Gastroesophageal sphincter (tissue), 4 donors: ENCODE measurements at places on chromosomes 6 and 20.

- ATAC-seq, result no peak
Measured at GRCh38 chr6:136323431-136324112, 33.9 kb upstream of the BCLAF1 start.

DNA sequence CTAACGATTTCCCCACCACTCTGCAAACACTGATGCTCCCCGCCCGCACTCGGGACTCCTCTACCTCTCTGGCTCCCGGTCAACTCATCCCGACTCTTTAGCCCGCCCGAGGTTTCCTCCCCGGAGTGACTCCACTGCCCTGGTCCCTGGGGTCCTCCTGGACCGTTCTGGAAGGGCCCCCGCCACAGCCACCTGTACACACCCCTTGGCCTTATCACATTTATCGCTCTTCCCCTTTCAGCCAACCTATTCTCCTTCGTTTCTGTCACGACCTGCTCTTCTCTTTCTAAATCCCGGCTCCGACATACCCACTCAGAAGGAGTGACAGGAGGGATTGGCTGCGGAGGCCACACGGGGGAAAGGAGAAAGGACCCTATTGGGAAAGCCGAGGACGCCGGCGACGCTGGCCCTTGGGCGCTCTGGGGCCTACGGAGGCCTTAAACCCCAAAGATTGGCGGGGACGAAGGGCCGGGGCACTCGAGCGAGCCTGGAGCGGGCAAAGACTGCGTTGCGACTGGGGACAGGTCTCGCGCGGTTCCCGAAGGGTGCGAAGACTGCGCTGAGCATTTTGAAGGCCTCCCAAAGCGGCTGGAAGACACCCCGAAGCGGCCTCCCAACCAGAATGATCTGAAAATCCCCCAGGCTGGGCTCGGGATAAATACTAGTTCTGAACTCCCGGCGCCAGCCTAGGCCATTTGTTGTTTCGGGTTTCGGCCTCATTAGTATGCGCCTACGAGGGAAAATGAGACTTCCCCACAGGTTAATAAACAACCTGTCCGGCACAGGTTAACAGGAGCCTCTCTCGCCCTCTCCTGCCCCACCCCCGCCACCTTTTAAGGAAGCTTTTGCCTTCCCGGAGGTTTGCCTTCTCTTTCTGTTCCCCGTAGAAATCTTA is 9.2 kb downstream of the SIM1 start:
- no peak for ATAC-seq

GRCh38 chr6:47303342-47303741 is 6.4 kb downstream of the TNFRSF21 start:
- no peak for ATAC-seq

- ATAC-seq, result no peak
Measured at GRCh38 chr6:38570750-38571149, 69.0 kb downstream of the BTBD9 start.

DNA sequence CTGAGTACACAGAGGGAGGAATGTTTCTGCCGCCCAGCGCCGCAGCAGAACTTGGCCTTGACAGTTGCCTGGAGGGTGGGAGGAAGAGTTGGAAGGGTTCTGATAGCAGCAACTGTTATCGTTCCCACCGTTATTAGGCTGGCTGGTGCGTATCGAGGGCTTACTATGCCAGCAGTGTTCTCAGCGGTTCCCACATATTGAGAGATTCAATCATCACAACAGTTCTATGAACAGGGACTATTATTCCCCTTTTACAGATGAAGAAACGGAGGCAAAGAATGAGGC is 380.1 kb upstream of the SULF2 start:
- no peak for ATAC-seq

DNA sequence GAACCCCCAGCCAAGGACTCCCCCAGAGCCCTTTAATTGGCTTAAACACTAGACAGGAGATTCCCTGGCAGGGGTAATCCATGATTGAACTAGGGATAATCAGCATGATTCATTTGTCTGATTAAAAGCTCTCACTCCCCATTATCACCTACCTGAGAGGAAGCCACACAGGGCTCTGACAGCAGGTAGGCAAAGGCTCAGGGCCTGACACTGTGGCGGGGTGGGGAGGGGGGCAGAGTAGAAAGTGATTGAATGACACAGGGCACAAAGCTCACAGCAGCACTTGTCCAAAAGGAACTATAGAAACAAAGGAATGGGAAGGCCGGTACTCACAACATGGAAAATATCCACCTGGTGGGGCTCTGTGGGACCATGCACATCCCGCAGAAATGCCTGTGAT is 231.6 kb downstream of the MAFB start:
- no peak for ATAC-seq

DNA sequence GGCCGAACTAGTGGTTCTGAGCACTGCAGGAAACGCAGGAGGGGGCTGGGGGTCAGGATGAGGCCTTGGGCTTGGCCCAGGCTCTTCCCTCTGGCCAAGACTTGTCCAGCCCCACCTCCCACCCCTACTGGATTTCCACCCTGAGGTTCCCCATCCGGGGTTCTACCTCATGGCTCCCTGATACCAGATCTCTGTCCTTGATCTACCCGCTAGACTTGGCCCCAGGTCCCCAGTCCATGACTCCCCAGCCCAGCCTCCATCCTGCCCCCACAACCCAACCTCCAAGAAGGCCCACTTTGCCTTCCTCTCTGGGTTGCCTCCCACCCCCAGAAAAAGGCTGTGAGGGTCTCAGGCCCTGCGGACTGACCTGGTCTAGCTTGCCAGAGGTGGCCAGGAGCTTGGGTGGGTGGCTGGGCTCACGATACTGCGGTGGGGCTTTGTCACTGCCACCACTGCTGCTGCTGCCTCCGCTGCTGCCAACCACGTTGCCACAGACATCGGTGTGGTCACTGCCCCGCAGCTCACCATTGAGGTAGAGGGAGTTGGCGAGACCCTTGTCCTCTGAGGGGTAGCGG is 6.8 kb upstream of the FASTKD5 start:
- ATAC-seq, result no peak

- peak; percentile 46 for ATAC-seq
Measured at GRCh38 chr6:169959136-169960002, 207.9 kb downstream of the ERMARD start.
